ENCODE measurements at places on chromosomes 6 and 20.

DNA sequence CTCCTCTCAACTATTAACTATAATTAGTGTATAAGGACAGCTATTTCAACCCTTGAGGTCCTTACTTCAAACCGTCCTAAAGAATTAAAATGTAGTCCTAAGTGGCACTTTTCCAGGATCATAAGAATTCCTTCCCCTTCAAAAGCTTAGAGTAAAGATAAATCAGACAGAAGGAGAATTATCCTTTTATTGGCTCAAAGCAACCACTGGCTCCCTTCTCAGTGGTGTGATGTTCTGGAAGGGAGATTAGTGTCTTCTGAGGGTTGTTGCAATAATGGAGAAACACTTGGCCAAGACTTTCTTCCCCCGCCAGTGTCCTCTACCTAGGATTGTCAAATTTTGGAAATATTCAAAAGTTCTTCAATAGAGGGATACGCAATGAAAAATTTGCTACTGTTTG is 89.1 kb upstream of the PLEKHG1 start:
- no peak for DNase-seq

- no peak for DNase-seq
Observed at GRCh38 chr6:44002067-44002592, 125.1 kb downstream of the MRPL14 start.

GRCh38 chr6:133778414-133779130 is 110.3 kb upstream of the TCF21 start:
- DNase-seq: peak; percentile 62

GRCh38 chr6:6772751-6773150 is 184.2 kb downstream of the LY86 start:
- peak; percentile 17 for DNase-seq

GRCh38 chr6:40681622-40682021 is 94.5 kb upstream of the LRFN2 start:
- no peak for DNase-seq

DNA sequence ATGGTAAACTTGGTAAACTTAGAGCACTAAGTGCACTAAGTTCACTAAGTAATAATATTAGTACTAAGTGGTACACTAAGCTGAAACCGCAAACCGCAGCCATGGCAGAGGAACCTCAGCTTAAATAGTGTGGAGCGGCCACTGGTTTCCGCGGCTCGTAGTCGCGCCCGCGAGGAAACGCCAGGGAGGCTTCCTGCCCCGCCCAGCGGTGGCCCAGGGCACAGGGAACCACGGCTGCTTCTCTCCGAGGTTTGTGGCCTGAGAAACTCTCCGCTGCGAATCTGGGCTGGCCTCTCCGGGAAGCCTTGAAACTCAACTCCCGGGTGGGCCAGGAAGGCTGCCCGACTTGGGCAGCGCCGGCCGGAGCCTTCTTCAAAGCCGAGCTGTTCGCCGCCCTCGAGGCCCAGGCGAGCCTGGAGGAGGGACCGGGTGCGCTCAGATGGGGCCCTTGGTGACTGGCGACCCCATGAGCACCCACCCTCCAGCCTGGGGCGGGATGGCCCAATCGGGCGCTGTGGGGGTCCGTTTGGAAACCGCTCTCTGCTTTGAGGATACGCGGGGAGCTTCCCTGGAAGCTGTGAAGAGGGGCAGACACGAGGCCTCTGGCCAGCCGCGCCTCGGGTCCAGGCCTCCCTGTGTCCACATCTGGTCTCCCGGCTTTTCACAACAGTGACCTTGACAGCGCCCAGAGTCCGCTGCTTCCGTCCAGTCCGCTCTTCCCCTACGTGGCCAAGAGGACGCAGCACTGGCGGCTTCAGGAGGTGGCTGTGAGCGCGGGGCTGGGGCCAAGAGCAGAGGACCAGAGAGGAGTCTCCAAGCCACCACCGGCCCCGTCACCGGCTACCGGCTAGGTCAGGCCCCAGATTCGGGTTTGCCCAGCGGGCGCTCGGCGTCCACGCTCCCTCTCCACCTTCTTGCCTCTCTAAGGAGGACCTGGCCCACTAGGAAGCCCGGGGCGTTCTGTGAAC is 25.4 kb upstream of the HLA-E start:
- peak; percentile 40 for DNase-seq

GRCh38 chr20:50056408-50056926 is 56.5 kb downstream of the UBE2V1 start:
- DNase-seq: no peak
